ENCODE measurements at places on chromosomes 6 and 20.

DNA sequence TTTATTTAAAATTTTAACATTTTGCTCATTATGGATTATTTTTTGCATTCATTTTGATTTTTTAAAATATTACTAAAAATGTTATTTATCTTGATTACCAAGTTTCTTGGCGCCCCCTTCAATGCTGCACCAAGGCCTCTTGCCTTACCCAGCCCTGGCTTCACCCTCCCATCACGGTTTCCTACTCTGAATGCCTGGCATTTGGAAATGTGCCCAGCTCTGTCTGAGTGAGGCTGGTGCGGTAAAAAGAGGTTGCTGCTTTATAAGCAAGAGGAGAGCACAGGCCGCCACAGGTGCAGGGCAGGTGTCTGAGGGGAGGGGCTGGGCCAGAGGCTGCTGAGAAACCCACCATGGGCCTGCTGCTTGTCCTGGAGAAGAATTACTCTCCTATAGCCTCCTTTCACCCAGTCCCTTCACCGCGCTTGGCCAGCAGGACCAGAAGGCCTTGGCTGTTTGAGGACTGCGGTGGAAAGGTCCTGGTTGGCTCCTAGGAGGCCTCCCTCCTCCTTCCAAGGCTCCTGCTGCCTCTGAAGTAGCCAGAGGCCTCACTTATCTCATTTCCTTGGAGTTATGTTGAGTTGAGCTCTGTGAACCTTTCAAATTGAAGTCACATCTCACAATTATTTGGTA, 62.6 kb downstream of the BANF2 start:
- DNase-seq, result no peak

- no peak for DNase-seq
These were observed 62.5 kb downstream of the AHI1 start for GRCh38 chr6:135434991-135435390.

GRCh38 chr6:106373502-106374239, 13.2 kb downstream of the CRYBG1 start:
- no peak for DNase-seq

GRCh38 chr6:41247288-41247865, 19.2 kb downstream of the TREML4 start:
- no peak for DNase-seq

DNA sequence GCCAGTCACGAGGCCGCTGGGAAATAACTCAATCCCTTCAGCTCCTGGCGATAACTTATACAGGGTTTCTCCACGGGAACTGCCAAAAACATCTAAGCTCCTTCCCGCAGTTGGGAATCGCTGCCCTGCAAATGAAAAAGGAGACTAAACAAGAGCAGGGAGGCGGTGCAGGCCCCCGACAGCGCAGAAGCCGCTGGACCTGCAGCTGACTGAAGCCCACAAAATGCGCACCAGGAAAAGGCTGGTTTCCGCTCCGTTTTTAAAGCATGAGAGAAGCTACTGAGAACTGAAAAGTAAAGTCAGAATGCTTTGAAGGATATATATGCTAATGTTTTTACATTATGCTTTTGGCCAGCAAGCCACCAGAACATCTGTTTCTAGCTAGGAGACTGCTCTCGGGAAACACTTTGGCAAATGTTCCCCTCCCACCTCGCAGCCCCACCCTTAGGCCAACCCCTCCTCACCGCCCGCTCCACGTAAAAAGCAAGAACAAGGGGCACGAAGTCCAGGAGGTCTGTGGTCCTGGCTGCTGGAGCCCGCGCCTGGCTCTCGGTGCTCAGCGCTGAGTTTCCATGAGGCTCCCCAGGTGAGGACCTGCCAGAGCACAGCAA, 90.5 kb downstream of the SOD2 start:
- no peak for DNase-seq

DNA sequence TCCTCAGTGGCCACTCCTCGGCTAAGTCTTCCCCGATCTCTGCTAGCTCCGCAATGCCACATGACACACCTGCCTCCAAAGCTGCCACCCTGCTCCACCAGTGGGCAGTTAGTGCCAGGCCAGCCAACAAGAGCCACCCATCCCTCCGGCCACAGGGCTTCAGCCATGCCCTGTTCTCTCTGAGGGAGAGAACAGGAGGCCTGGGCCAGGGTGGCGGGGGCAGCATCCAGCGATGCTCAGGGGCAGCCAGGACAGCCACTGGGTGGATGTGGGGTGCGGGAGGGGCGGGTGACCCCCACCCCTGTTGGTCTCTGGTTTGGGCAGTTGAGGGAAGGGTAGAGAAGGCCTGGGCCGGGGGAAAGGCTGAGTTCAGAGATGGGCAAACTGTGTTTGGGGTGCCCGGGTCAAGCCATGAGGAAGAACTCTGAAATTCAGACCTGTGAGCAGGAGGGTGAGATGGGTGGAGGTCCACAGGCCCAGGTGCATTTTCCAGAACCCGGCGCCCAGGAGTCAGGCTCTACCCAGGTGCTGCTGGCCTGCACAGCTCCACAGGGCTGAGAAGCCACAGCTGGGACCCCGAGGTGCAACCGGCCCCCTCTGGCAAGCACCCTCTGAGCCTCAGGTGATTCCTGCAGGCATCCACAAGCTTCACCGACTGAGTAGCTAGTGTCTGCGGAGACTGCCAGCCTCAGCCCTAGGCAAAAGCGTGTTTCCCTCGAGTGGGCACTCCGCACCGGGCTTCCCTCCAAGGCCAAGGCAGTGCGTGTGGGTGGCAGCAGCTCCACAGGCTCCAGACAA, 91.1 kb downstream of the SULF2 start:
- DNase-seq, result no peak

DNA sequence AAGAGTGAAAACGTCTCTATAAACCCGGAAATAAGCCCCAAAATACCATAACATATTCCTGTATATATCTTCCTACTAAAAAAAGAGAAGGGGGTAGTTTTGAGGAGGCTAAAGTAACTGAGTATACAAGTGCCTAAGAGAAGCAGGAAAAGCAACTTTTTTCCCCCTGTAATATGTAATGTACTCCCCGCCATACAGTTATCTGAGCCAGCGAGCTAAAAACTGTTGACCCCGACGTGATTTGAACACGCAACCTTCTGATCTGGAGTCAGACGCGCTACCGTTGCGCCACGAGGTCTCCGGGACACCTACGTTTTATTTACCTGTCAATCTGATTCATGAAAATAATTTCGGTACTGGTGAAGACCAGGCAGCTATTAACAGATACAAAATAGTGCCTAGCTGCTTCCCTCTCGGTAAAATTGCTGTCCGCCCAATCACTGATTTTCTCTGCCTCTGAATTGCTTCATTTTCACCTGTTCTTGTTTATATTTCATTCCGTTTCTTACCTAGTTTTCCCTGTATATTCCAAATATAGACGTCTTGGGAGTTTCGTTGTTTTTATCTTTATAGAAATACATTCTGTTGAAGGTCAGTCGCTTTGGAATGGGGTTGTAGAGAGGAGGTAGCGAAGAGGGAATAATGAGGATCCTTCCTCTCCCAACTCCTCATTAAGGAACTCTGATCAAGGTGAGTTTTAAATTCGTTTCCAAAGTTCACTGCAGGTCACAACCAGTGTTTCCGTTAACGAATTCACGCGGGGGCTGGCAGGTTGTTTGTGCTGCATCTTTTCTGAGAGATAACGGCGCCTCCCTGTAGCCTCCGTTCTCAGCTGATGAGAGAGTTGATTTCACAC, 33.6 kb upstream of the BTN3A2 start:
- DNase-seq, result peak; percentile 81

- DNase-seq, result no peak
These were observed 103.4 kb upstream of the CDYL start for GRCh38 chr6:4672772-4673171.

DNA sequence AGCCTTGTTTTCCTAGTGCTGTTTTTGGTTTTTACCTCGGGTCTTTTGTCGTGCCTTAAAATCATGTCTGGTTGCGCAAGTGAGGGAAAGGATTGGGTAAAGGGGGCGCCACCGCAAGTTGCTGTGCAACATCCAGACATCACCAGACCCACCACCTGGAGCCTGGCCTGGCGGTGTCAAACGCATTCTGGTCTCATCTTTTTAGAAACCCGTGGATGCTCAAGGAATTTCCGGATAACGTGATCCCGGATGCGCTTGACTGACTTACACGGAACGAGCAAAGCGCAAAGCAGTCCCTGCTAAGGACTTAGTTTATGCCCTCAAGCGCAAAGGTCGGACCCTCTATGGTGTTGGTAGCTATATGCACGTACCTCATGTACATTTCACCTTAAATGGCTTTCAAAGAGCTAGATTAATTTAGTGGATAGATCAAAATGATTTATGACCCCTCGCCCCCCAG, 105.2 kb downstream of the OR2B2 start:
- peak; percentile 87 for DNase-seq

- peak; percentile 41 for DNase-seq
These were observed 37.2 kb downstream of the SCML4 start for GRCh38 chr6:107786709-107787588.

Measured in OCI-LY7 (cell line).